ENCODE measurements at places on chromosomes 1 and 21. TPM values are rescaled to one million over a fixed set of nuclear protein-coding genes. Genes with fewer than 3 reads are reported as not detected.

The OR2T33 gene
- total RNA-seq: 2.6 TPM

GRCh38 chr1:2236695-2237677 lies 8.9 kb downstream of the SKI start:
- no peak for DNase-seq

GRCh38 chr1:94806441-94806871 lies 13.7 kb upstream of the SLC44A3 start:
- peak; percentile 90 for DNase-seq

DNA sequence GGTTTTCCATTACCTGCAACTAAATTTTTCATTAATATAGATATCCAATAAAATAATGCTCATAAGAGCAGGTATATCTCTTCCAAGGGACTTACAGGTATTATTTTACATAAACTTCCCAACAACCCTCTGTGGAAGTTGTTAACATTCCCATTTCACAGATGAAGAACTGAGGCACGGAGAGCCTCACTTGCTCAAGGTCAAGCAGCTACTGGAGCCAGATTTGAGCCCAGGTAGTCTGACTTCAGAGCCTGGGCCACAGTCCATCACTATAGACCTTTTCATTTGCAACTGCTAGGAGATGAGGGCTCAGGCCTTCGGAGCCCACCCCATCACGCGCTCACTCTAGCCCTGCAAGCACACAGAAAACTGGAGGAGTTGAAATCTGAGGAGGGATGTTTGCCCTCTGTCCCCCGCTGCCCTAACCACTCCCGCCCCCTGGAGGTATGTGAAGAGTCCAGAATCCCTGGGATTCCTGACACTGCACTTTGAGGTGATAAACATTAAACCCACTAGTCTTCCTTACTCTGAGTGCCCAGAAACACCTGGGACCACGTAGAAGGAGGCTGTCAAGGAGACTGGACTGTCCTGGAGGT lies 11.7 kb upstream of the ALPL start:
- no peak for DNase-seq

Measured in umbilical cord (tissue), 2 donors.